ENCODE measurements at places on chromosomes 3 and 15.

- DNase-seq: peak; percentile 60
These were observed 99.8 kb downstream of the TMEM108 start for GRCh38 chr3:133138017-133138416.

DNA sequence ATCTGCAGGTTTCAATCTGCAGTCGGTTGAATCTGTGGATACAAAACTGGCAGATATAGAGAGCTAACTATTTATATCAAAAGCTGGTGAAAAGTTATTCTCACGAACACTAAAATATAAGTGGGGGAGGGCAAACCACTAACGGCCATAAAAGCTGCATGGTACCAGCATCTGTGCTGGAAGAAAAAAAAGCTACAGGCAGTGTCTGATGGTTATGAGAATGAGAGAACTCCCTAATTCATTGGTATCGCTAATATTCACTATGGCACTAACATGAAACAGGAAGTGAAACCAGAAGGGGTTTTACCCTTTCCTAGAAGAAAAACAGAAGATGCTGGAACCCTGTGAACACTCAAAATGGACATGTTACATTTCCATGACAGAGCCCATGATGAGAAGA is 15.9 kb downstream of the CEP70 start:
- DNase-seq: peak; percentile 77

DNA sequence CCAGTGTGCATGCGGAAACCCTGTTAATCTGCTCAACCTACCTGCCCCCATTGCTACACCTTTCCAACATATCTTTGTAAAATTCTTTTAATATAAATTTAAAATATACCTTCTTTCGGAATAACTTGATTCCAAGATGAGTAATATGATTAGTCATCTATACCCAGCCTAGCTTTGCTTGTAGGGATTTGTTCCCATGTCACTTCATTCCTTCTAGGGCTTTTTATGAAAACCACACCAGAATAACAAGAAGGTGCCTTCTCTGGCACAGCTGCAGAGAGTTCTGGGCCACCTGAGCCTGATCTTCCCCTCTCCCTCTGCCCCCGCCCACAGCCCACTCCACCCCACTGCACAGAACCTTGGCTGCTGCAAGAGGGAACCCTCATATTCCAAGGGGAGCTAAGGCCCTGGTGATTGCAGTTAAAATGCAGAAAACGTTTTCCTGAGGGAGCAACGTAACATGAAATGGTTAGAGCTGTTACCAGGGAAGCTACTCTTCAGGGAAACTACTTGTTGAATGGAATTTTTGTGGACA is 38.6 kb upstream of the HACD2 start:
- no peak for DNase-seq

DNA sequence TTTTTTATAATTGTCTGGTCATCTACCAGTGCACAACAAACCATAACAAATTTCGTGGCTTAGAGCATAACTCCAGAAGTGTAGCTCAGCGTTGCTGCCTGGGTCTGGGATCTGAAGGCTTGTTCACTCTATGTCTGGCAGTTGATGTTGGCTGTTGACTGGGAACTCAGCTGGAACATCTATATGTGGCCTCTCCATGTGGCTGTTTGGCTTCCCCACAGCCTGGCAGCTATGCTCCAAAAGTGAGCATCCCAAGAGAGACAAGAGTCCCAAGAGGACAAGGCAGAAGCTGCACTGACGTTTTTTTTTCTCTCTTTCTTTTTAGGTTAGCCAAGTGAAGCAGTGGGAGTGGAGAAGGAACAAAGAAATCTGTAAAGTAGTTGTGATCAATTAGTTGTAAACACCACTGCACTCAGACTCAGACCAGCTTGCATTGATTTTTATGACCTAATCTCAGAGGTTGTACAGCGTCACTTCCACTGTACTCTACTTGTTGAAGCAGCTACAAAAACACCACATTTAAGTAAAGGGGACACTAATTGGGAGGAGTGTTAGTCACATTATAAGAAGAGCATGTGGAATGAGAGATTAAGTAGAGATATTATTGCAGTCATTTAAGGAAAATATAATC is 2.5 kb upstream of the GPR176 start:
- no peak for DNase-seq

DNA sequence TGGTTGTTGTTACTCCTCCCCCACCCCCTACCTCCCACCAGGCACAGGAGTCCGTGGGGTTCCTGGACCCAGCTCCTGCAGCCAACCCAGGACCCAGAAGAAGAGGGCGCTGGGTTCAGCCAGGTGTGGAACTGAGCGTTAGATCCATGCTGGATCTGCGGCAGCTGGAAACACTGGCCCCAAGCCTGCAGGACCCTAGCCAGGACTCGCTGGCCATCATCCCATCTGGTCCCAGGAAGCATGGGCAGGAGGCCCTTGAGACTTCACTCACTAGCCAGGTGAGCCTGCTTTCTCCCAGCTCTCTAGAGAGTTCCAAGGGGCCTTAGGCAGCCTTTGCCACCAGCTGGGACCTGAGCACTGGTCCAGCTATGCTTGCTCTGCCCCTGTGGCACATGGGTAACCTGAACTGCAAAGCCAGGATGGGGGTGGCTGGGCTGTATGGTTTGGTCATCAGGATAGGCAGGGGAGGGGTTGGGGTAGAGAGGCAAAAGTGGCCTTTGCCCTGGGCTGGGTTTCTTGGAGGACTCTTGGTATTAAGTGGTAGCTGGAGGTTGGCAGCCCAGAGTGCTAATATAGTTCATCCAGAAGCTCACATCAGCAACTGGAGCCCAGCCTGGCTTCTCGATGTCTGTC is 7.0 kb upstream of the JMJD7 start:
- DNase-seq: no peak

GRCh38 chr15:60912984-60913697 is 316.0 kb downstream of the RORA start:
- DNase-seq: no peak

- DNase-seq: peak; percentile 91
These were observed at the start of gene MBNL1 for GRCh38 chr3:152268555-152269055. MBNL1 (plus strand) TSS chr3:152268929; CDS start chr3:152300194, 31,265 bp downstream.

- DNase-seq: no peak
These were observed 29.4 kb upstream of the ACAD9 start for GRCh38 chr3:128849911-128850455.

- no peak for DNase-seq
These were observed 21.0 kb downstream of the LRRC31 start for GRCh38 chr3:169848741-169849140.

DNA sequence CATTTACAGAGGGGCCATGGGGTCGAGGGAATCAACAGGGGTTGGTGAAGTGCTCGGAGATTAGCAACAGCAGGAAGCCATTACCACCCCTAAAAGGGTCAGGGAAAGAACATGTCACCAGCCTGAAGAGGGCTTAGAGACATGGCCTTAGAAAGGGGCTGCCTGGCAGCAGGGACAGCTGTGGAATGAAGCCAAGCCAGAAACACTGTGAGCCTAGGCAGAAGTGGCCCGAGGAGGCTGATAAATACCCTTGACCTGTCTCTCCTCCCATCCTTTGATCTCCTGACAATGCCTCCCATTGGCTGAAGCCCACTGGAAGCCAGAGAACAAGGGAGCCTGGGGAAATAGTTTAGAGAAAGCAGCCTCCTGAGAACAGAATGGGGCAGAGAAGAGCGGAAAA is 31.4 kb downstream of the GPD1L start:
- no peak for DNase-seq

- DNase-seq: no peak
These were observed 29.7 kb upstream of the LIPC start for GRCh38 chr15:58401991-58402649.

GRCh38 chr15:46735115-46735514 is 982.2 kb upstream of the SEMA6D start:
- DNase-seq: peak; percentile 50

GRCh38 chr15:68506071-68506470 is 72.7 kb upstream of the CORO2B start:
- no peak for DNase-seq

DNA sequence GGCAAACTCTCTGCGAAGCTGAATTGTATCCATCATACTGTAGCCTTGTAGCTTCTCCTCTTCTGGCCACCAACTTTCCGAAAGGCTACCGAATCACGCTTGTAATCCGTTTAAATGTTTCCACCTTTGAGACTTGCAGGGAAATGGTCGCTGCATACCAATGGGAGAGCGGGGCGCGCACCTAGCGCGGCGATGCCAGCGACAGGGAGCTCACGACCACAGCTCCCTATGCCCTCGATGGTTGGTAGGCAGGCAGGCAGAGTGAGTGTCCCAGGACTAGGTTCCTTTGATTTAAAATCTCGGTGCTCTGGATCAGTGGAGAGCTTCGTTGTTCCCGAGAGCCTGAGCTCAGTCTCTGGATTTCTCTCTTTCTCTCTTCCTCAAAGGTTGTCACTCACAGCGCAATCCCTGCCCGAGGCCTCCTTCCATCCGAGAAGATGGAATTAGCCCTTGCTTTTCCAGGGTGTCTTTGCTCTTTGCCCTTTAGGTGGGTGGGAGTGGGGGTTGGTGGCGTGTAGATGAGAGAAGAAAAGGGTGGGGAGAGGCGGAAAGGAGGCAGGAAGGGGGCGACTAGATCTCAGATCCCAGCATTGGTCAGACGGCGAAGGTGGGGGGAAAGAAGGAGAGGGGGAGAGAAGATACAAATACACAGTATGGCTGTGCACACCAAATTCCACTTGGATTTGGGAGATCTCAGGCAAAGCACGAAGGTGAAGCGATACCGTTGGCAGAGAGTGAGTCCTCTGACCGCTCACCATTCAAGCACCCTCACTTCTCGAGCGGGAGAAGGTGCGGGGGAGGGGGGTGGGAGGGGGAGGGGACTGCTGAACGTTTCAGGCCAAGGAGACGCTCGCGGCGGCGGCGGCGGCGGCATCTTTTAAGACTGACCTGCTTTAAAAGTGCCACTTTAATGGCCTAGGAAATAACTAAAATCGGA is at the start of gene SLITRK3:
SLITRK3 (minus strand) TSS at position 745 of the 937 bp plus-strand sequence. CDS start 5,554 bp downstream, outside the sequence.
- no peak for DNase-seq

DNA sequence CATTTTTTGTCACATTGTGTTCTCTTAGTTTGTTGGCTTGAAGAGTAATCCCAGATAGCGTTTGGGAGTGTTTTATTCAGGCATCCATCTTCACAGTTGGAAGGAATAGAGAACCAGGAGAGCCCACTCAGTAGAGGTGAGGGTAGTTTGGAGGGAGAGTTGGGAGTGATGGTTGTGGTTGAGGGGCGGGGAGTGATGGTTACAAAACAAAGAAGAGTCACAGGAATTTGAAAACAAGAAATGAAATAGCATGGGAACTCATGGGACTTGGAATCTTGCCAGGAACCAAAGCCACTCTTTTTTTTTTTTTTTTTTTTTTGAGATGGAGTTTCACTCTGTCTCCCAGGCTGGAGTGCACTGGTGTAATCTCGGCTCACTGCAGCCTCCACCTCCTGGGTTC is 36.3 kb downstream of the DUT start:
- DNase-seq: no peak

DNA sequence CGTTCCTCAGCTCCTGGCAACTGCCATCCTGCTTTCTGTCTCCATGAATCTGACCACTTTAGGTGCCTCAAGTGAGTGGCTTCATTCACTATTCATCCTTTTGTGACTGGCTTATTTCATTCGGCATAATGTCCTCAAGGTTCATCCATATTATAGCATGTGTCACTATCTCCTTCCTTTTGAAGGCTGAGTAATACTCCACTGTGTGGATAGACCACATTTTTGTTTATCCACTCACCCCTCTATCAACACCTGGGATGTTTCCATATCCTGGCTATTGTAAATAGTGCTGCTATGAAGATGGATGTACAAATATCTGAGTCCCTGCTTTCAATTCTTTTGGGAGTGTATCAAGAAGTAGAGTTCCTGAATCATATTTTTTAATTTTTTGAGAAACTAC is 98.8 kb downstream of the ADAMTS17 start:
- no peak for DNase-seq

- no peak for DNase-seq
These were observed 83.3 kb downstream of the IGF2BP2 start for GRCh38 chr3:185741586-185741985.

DNA sequence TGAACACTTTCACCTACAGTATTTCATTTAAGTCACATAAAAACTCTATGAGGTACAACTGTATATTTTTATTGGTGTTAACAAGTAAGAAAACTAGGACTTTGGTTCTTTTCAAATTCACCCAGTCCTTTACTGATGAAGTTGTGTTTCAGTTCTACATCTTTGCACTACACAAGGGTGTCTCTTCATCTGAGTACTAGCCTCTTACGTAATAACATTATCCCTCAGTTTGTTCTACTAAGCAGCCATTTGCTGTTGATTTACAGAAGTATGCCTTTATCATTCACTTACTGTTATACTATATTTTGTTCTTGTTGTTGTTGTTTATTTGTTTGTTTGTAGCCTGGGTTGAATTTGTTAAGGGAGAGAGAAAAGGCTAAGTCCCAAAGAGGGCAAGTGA is 311.9 kb downstream of the PLOD2 start:
- DNase-seq: no peak

DNA sequence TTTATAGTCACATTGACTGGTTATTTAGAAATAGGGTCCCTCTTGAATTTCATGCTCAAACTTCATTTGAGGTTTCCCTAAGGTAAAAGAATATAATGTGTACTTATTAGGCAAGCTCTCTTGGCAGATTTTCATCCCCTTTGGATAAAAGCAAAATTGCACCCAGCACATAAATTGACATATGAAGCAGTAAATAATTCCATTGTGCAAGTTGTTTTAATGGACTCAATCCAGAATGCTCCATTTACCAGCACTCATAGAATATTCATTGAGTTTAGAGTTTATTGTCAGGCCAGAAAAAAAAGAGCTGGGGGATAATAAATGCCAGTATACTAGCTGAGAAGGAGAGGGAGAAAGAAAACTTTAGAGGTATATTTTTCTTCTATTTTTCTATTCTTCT is 136.8 kb downstream of the TPRG1 start:
- DNase-seq: no peak

DNA sequence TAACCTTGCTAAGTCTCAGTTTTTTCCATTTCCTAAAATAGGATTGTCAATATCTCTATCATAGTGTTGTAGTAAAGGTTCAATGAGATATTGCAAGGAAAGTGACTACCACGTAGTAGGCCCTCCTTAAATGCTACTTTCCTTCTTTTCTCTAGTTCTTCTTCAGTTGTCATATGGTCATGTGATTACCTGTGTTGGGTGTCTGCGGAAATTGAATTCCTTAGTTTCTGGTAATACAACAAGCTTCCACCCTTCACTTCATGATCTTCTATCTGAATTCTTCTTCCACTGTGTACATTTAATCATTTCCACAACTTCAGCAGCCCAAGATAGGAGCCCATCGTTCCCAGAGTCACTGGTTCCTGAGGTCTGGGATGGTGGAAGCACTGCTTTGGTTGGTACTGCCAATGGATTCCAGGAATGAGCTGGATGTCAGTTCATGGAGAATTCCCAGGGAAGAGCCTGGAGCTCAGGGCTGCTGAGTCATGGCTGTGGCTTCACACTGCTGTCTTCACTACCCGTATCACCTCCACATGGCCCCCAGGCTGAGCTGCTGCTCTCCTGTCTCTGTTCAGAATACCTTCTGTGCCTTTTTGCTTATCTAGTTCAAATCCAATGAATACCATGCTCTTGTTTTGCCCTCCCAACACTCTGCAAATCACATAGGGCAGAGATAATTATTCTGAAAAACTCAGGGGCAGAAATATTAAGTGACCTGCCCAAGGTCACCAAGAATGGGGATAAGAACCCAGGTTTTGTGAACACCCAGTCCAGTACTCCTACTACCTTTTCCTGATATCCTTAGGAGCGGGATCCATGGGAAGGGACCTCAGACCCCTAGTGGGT is 98.6 kb downstream of the RPL39L start:
- no peak for DNase-seq

Data from MM.1S (cell line).